ENCODE measurements at places on chromosomes 4 and X.

GRCh38 chrX:120617996-120618630 is 11.7 kb downstream of the C1GALT1C1 start:
- DNase-seq: no peak

- DNase-seq: no peak
Observed at GRCh38 chrX:144730471-144730870, 516.8 kb upstream of the SPANXN1 start.

GRCh38 chr4:185227131-185227551 is 17.7 kb downstream of the SNX25 start:
- peak; percentile 75 for DNase-seq

- DNase-seq: no peak
Observed at GRCh38 chr4:87188932-87189331, 31.5 kb downstream of the KLHL8 start.

GRCh38 chr4:127450276-127450675 is 182.5 kb upstream of the INTU start:
- no peak for DNase-seq

- no peak for DNase-seq
Observed at GRCh38 chr4:105930698-105931097, 35.4 kb downstream of the NPNT start.

GRCh38 chr4:86894455-86894854 is 2.2 kb upstream of the C4orf36 start:
- DNase-seq: no peak

GRCh38 chr4:171985129-171985528 is 171.9 kb downstream of the GALNTL6 start:
- no peak for DNase-seq

GRCh38 chr4:55635741-55636655 is at the start of gene NMU:
Gene NMU, minus strand, starts transcription at chr4:55636298. Its CDS starts 106 bp downstream, at chr4:55636192.
- peak; percentile 33 for DNase-seq

GRCh38 chr4:69470561-69470960 is 25.1 kb downstream of the UGT2B4 start:
- DNase-seq: no peak

DNA sequence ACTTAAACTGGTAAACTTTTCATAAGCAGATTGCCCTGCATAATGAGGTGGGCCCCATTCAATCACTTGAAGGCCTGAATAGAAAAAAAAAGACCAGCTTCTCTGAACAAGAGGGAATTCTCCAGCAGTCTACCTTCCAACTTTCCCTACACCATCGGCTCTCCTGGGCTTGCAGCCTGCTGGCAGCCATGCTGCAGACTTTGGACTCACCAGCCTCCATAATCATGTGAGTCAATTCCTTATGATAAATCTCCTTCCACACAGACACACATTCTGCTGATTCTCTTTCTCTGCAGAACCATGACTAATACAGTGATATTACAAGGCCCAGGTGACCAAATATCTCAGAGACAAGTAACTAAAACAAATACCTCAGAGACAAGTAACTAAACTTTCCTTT is 113.8 kb upstream of the WDR17 start:
- peak; percentile 80 for DNase-seq

- peak; percentile 63 for DNase-seq
Observed at GRCh38 chrX:106894392-106894909, 8.7 kb downstream of the RIPPLY1 start.

DNA sequence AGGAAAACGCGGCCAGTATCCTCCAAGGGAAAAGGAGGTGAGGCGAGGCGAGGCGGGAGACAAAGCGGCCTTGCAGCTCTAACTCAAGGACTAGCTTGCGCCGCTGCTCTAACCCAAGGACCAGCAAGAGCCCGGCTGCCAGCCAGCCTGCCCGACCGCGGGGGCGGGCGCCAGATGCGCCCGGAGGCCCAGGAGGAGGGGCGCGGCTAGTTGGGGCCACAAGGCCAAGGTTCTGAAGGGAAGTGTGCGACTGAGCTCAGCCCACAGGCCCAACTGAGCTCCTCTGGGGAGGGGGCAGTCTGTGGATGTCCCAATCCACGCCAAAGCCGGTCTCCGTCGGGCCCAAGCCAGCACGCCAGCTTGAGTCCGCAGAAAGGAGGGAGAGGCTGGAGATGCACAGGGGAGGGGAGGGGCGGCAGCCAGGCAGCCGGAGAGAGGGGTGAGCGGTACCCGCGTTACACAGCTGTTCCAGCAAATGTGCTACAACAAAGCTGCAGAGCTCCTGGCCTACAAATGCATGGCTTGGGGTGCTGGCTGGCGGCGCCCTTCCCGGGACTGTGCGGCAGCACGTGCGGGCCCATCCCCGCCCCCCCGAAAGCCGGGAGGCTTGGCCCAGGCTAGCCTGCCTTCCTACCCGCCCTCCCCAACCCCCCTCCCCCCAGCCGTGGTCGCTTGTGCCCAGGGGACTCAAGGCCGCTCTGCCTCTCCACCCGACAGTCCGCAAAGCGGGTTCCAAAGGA is 637 bp downstream of the AMER1 start:
- peak; percentile 34 for DNase-seq

- no peak for DNase-seq
Observed at GRCh38 chr4:158538176-158538575, 16.5 kb downstream of the RXFP1 start.

GRCh38 chrX:115898382-115899001 is 272.1 kb upstream of the AGTR2 start:
- DNase-seq: peak; percentile 76

- no peak for DNase-seq
Observed at GRCh38 chr4:180350901-180351300, 1892.3 kb upstream of the TENM3 start.

GRCh38 chrX:84362184-84362838 is 139.9 kb downstream of the HDX start:
- no peak for DNase-seq

- DNase-seq: no peak
Observed at GRCh38 chr4:7861440-7861881, 78.2 kb downstream of the AFAP1 start.

DNA sequence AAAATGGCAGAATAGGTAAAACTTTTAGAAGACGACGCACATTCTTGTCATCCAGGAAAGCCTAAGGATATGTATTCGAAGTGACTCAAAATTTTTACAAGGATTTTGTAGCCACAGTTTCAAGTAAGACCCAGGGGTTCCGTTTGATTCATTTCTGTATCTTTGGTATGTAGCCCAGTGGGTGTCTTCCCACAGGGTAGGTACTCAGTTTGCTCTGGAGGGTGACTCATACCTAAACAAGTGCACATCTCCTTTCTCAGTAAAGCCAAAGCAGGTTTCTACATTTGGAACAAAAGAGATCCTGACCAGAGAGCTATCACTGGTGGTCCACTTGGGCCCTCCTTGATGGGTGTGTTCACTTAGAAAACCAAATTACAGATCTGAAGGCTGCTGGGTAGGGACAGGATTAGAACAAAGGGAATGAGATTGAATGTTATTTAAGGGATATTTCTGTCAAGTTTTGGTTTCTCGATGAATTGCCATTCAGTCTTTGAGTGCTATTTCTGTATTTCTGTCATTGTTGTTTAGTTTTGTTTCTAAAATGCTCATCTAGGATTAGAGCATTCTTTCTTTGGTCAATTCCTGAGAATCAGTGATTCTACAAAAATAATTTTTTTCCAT is 56.1 kb downstream of the PLS3 start:
- no peak for DNase-seq

DNA sequence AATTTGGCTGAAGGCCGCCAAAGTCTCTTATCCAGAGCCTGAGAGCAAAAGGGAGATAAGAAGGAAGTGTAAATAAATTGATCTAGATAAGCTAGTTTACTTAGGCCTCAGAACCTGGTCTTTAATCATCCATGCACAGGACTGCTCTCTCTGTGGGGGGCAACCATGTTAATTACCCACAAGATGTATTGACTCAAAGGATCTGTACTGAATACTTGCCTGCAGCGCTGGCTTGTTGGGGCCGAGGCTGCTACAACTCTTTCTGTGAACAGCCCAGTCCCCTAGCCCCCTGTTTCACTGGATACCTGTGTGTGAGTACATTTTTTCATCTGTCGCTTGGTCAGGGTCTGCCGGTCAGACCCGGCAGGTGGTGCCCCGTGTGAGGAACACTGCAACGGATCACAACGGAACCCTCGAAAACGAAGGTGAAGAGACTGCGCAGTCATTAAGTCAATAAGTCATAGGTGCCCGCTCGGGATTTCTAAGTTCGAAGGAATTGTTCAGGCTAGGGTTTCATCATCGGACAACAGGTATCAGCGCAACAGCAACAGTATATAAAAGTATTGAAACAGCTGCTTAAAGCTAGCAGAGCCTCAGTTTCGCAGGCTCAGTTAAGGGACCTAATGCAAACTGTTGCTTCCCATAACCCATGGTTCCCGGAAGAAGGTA is 8.3 kb downstream of the MAGEA11 start:
- DNase-seq: peak; percentile 38

All from pancreas (tissue), 10 donors.